ENCODE measurements at places on chromosomes 12 and 14.
A peak's percentile ranks its signal among the peaks of the same experiment; 100 is the strongest.

GRCh38 chr14:46250113-46250703 lies 401.4 kb downstream of the RPL10L start:
- peak; percentile 40 for DNase-seq

DNA sequence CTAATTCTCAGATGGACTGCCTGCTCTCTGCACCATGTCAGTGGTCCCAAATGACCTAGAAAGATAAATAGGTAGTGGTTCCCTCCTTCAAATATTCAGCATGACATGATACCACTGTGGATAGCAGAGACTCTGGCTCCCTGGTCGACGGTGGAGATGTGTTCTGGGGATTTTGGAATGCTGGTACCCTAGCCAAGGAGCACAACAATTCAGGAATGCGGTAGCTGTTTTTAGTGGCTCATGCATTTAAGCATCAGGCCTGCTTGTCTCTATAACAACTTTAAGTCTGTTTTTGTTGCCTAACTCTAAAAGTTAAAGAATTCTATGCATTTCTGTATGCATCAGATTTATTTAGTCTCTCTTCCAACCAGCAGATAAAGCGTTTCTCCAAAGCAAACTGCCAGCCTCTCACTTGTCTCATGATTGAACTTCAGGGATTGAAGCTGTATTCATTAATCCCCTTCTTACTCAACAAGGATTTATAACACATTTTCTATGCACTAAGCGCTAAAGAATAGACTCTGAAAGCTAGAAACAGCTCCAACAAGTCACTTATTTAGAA lies 164.9 kb upstream of the BMP4 start:
- no peak for DNase-seq

- DNase-seq, result peak; percentile 93
These were observed 106.1 kb upstream of the RFLNA start for GRCh38 chr12:124188561-124189405.

GRCh38 chr14:66088656-66089055 lies 397.5 kb upstream of the CCDC196 start:
- DNase-seq, result no peak

GRCh38 chr12:40312982-40313576 lies 88.3 kb downstream of the LRRK2 start:
- DNase-seq, result peak; percentile 21

DNA sequence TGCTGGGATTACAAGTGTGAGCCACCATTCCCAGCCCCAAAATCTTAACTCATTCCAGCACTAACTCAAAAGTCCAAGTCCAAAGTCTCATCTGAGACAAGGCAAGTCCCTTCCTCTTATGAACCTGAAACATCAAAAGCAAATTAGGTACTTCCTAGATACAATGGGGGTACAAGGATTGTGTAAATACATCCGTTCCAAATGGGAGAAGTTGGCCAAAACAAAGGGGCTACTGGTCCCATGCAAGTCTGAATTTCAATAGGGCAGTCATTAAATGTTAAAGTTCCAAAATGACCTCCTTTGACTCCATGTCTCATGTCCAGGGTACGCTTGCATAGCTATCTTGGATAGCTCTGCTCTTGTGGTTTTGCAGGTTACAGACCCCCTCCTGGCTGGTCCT lies 94.7 kb upstream of the PPM1H start:
- DNase-seq, result no peak

GRCh38 chr12:69810870-69811498 lies 14.0 kb upstream of the MYRFL start:
- DNase-seq, result no peak

- no peak for DNase-seq
These were observed 6.2 kb upstream of the COL2A1 start for GRCh38 chr12:48010366-48010970.

DNA sequence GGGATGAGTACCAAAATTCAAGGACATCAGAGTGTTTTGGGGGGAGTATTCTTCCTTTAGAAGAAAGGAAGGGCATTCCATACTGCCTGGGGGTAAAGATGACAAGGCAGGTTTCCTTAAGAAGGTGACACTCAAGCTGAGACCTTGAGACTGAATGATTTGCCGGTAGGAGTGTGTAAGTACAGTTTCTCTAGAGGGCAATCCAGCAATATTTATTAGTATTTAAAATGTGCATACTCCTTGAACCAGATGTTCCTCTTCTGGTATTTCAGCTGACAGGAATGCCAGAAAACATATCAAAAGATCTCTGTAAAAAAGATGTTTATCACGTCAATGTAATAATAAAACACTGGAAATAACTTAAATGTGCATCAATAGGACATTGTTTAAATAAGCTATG lies 106.4 kb upstream of the TMCC3 start:
- DNase-seq, result no peak

GRCh38 chr12:56128670-56129205 lies 671 bp downstream of the ESYT1 start:
- no peak for DNase-seq

DNA sequence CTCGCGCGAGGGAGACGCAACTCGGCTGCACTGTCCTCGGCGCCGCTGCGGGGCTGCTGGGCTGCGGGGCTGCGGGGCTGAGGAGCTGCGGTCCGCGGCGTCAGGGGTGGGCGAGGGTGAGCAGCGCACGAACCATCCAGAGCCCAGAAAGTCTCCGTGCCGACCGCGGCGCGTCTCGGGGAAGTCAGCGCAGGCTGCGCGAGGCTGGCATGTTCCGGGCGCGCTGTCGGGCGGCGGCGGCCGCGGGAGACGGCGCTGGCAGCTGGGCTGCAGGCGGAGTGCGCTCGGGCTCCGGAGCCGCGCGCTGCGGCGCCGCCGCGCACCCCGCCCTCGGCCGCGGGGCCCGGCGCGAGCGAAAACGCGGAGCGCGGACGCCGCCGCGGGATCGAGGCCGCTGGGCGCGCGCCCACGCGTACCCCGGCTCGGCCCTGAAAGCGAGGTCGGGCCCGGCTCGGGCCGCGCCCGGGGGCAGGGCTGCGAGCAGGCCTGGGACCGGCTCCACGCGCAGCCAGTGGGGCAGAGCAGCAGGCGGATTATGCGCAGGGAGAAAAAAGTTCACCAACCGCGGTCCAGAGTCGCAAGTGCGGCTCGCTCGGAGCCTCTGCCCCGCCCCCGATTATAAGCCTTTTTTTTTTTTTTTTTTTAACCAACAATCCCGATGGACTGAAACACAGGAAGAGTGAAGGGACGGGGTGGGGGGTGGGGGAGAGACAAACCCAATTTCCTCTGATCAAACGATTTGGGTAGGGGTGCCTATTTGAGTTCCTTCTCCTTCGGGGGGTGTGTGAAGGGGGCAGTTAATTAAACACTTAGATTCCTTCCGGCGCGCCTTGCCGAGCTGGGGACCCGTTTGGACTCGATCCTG lies at the start of gene PRICKLE1:
TSS of gene PRICKLE1 (minus strand) at position 282 of the 865 bp plus-strand sequence. CDS start 117,230 bp downstream, outside the sequence.
- DNase-seq, result peak; percentile 44

DNA sequence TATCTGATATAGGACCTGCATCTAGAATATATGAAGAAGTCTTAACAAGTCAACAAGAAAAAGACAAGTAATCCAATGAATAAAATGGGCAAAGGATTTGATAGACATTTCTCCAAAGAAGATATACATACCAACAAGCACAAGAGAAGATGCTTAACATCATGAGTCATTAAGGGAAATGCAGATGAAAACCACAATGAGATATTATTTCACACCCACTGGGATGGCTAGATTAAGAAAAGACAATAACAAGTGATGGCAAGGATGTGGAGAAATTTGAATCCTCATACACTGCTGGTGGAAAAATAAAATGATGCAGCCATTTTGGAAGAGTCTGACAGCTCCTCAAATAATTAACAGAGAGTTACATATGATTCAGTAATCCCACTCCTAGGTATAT lies 502.6 kb downstream of the FUT8 start:
- peak; percentile 11 for DNase-seq

DNA sequence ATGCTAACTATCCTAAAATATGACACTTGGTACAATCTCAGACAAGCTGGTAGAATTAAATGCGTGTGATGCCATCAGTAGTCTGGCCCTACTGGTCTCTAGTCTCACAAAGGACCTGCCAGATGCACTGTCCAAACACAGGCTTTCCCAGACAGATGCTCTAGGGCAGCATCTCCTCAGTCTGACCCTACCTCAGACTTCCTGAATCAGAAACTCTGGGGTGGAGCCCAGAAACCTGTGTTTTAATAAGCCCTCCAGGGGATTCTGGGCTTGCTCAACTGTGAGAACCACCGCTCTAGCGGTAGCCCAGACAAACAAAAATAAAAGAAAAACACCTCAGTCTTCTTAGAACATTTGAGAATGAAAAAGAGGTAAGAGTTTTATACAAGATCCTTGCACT lies 48.0 kb downstream of the BDKRB1 start:
- DNase-seq, result peak; percentile 73

GRCh38 chr12:100797246-100797645 lies 2.7 kb downstream of the ANO4 start:
- no peak for DNase-seq

- DNase-seq, result no peak
These were observed 291.7 kb downstream of the RMST start for GRCh38 chr12:97754306-97754705.

DNA sequence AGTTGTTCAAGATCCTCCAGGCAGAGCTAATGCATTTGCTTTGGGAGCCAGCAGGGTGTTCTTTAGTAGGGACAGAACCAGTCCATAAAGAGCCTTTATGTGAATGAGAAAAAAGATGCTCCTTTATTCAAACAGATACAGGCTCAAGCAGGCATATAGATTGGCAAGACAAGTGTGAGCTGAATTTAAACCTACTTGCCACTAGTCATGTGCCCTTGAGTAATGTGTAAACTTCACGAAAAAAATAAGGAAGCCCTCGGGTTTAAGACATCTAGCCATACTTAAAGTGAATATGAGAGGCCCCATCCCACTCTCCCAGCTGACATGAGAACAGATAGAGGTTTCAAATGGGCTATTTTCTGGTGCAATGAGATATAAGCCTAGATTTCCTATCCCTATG lies 43.1 kb upstream of the STRAP start:
- no peak for DNase-seq

DNA sequence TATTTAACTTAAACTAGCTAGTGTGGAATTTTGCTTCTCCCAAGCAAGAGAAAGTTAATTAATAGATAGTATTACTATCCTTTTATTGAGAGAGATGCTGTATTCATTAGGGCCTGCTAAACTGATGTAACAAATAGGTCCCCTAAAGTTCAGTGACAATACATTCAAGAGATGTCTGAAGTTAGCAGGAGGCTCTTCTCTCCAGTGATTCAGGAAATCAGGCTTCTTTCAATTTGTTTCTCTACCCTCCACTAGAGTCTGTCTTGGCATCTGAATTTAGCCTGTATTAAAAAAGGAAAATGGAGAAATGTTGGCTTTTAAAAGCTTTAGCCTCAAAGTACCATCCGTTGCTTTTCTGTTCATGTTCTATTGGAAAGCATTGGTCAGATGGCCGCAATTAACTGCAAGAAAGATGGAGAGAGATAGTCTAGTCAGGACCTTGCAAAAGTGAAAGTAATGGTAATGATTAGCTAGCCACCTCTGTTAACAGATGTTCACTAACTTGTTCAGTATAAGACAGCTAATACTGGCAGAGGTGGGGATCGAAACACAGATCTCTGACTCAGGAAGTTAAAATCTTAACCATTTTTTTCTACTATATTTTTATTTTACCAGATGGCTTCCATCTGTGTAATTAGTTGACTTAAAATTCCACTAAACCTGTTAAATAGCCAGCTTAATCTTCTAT lies 786.8 kb downstream of the TMTC2 start:
- DNase-seq, result peak; percentile 79

- DNase-seq, result no peak
These were observed 28.3 kb downstream of the PHLDA1 start for GRCh38 chr12:76003355-76003638.

- no peak for DNase-seq
These were observed 18.8 kb downstream of the C12orf43 start for GRCh38 chr12:120997448-120997847.

DNA sequence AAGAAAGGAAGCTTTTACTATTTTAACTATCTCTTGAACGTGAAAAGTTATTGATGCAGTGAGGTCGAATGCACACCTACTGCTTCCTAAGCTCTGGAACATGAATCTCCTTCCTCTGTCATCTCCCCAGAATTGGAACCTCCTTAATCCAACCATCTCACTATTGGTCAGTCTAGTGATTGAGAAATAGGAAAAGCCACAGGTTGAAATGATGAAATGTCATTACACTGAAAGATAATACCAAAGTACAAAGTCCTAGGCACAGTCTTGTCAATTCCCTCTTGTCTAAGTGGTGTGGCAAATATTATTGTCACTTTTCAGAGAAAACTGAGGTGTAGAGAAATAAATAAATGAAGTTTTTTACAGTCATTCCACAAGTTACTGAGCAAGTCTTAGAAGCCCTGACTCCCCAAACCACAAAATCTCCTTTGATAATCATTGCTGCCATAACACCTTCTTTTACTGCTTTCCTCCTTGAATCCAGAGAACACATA lies 19.5 kb upstream of the HIGD1C start:
- peak; percentile 76 for DNase-seq

DNA sequence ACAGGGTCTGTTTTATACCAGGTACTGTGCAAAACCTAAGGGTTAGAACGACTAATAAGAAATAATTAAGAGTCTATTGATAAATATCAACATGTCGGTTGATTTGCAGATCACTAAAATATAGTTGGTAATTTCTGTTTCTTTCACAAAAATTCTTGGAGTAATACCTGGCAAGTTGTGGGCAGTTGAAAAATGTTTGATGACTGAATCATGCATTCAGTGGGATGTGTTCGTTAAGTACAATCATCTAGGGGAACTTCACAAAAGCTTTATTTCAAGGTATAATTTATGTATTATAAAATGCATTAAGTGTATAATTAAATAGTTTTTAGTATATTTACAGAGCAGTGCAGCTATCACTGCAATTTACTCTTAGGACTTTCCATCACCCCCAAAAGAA lies 120.0 kb downstream of the KCNA5 start:
- peak; percentile 39 for DNase-seq

DNA sequence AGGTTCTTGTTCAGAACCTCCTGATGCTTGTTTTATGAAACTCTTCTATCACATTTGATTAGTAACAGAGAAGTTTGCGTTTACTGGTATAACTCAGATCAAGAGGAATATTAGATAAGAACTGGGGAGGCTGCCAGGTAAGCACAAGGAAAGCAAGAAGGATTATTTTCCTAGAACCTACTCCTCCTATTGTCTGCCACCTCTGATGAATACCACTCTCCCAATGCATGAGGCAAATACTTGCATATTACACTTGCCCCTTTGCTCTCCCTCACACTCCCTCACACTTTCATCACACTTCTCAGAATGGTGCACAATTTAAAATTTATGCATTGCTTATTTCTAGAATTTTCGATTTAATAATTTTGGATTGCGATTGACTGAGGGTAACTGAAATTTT lies 43.6 kb downstream of the LIN7A start:
- DNase-seq, result no peak

GRCh38 chr12:30485230-30485890 lies 210.3 kb downstream of the IPO8 start:
- no peak for DNase-seq

GRCh38 chr12:123427036-123427769 lies 9.3 kb downstream of the RILPL2 start:
- DNase-seq, result no peak

DNA sequence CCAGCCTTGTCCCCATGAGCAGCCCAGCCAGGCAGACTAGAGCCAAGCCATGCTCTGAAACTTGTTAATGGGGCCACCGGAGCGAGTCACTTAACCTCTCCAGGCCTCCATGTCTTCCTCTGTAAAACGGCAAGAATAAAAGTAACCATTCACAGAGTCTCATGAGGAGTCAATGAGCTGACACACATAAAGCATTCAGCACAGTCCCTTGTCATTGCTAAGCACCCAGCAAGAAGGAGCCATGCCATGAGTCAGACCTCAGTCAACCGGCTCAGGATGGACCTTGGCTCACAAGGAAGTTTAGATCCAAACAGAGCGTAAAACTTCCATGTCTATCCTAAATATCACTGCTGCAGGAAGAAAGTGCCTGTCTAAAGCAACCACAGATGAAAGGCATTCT lies 10.6 kb downstream of the FICD start:
- DNase-seq, result peak; percentile 92

GRCh38 chr14:91714805-91715204 lies 17.1 kb downstream of the CATSPERB start:
- DNase-seq, result peak; percentile 13
